ENCODE measurements at places on chromosomes 7 and 10.

DNA sequence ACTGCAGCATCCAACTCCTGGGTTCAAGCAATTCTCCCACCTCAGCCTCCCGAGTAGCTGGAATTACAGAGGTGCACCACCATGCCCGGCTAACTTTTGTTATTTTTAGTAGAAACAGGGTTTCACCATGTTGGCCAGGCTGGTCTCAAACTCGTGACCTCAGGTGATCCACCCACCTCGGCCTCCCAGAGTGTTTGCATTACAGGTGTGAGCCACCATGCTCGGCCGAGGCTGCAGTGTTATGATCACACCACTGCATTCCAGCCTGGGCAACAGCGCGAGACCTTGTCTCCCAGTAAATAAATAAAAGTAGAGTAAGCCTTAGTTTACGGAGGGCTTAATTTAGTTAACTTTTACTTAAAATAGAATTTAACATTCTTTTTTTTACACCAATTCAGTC lies 23.7 kb upstream of the IGF2BP3 start:
- DNase-seq, result no peak

DNA sequence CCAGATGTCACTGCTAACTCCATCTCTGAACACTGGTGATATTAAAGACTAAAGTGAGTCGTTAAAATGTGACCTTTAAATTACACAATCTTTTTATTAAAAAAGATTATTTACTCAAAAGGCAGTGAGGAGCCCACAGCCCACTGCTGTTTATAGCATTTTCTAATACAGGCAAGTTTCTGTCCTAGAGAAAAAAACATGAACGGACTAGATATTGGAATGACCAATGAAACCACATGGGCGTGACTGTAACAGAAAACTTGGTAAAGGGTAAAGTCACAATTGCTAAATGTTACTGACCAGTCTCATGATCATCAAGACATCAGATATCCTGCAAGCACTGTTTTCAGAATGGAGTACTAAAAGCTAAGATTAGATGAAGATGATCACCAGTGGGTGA lies 78.7 kb downstream of the FEZF1 start:
- DNase-seq, result no peak

GRCh38 chr7:87231258-87231657 lies 11.7 kb upstream of the TMEM243 start:
- peak; percentile 53 for DNase-seq

DNA sequence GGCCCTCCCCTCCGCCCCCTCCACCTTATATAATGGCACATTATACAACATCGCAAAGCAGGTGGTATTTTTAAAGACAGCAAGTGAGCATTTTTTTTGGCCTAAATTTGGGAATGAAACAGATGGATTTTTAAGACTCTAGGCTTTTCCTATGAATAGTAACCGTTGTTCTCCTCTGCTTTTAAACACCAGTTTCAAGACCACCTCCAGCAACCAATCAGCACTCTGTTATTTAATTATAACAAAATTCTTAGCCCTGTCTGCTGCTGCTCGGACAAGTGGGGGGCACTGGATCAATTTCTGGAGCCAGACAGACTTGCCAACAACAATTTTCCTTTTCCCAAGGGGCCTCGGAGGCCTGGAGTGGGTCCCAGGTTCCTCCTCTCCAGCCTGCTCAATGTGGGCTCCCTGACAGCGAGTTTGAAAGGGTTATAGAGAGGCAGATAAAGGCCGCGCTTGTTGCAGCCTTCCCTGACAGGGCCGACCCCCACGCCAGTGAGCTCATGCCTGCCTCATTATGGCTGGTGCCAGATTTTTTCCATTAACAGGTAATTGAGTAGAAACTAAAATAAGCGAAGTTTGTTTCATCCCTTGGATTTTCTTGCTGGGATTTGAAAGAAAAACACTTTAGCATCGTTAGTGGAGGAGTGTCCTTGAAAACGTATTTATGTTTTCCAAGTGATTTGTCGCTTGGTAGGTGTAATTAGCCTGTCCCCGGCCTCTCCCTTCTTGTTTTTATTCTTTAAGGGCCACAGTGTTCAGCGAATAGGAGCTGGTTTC lies 227.3 kb downstream of the TCF7L2 start:
- DNase-seq, result peak; percentile 49

DNA sequence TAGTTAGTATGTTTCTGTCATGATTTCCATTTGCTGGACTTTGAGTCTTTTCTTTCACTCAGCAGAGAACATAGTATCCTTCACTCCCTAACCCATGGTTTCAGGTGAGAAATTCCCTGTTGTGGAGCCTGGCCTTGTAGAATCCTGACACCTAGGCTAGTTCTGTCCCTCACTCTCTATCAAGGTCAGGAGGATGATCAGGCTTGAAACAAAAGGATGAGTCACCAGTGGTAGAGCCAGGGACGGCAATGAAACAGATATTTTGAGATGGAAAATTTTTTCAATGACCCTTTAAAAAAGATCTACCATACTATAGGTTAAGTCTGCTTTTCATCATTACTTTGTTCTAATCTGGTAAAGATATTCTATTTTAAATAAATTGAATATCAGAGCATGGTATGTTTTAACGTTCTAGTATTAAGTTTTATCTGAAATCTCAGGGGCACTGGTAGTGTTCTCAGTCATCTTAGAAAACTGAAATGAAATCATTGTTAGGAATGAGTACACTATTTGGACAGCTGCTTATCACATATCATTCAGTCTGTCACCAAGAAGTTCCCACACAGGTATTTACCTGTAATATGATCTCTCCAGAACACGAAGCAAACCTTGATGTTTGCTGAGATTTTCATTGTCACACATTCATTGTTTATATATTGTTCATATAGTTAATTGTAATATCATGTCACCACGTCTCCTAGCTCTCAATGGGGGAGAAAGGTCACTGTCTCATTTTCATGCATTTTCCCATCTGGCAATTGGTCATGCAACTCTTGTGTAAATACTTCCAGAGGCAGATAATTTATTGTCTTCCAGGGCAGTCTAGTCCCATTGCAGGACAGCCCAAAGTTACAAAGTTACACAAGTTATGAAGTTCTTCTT lies 299.9 kb upstream of the LRRTM3 start:
- DNase-seq, result no peak

- DNase-seq, result no peak
These were observed 187.6 kb upstream of the STK17A start for GRCh38 chr7:43395351-43395750.

DNA sequence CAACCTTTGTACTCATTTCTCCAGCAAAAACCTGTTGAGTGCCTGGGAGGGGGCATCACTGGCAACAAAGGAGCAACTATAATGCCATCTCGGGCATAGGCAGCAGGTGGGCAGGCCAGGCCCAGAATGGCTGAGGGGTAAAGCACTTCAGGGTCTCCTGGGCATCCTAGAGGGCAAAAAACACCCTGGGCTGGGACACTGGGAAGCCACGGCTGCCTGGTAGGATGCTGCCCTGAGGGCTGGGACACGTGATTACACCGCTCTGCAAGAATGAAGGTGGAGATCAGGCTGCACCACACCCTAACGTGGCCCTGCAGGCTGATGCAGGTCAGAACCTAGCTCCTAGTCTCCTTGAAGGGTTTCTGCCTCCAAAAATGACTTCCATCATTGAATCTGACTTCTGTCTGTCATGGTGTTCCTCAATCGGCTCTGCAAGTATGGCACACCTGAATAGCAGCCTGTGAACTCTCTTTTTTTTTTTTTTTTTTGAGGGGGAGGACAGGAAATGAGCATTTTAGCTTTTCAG lies 4.5 kb upstream of the TRAPPC14 start:
- DNase-seq, result no peak

DNA sequence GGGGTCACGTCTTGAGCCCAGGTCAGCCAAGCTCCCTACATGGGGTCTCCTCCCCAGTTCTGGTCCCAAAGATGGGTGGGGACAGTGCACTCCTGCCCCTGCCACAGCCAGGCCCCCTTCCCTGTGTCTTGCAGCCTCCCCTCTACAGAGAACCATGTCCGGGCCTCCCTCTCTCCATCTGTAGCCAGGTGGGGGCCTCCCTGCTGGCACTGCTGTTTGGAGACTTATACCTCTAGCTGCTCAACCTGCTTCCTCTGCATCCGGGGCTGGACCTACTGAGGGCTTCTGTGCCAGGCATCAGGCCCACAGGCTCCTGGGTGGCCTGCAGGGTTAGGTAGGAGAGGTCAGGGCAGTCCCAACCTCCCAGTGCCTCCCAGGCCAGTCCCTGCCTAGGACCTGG lies 7.9 kb downstream of the SH2B2 start:
- no peak for DNase-seq

DNA sequence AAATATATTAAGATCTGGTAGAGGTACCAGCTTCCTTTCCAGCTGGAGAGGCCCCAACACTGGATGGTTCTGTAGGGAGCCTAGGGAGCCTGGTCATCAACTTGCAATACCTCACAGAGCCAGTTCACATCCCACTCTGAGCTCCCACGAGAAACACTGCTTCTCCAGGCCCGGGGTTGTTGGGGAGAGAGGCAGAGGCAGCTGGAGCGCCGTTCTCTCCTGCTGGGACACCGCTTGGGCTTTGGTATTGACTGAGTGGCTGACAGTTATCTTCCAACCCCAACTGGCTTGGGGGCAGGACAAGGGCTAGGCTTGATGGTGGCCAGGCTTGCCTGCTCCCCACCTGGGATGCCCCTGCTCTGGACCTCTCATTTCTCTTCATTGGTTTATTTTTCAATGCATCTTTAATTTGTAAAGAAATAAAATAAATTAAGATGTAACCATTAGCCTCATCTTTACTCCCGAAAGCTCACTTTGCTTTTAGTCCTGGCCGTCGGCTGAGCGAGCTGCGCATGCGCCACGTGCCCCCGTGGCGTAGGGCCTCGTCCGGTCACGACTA lies 10.0 kb upstream of the CHCHD1 start:
- no peak for DNase-seq

DNA sequence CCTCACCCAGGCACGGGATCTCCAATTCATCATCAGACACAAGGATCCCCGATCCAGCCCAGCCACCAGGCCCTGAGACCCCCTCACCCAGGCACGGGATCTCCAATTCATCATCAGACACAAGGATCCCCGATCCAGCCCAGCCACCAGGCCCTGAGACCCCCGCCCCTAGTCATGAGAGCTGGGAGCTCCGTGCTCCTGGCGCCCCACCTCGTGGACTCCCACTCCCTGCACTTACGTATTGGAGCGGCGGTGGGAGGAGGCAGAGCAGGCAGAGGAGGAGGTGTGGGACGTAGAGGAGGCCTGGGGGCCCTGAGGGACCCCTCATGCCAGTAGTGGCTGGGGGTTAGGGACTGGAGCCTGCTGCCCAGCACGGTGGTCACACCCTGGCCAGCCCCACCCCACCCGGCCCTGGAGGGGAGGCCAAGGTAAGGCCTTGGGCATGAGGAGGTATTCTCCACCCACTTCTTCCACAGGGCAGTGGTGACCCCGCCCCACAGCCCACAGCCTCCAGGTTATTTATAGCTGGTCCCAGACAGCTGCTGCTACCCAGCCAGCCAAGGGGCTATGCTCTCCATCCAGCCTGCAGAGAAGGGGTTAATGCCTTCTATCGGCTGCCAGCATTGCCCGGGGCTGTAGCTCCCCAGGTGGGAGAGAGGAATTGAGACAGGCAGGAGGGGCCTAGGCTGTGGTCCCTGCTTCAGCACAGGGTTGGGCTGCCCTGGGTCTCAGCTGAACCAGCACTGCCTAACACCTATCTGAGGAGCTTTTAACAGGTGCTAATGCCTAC lies 17.6 kb upstream of the CRHR2 start:
- DNase-seq, result no peak

DNA sequence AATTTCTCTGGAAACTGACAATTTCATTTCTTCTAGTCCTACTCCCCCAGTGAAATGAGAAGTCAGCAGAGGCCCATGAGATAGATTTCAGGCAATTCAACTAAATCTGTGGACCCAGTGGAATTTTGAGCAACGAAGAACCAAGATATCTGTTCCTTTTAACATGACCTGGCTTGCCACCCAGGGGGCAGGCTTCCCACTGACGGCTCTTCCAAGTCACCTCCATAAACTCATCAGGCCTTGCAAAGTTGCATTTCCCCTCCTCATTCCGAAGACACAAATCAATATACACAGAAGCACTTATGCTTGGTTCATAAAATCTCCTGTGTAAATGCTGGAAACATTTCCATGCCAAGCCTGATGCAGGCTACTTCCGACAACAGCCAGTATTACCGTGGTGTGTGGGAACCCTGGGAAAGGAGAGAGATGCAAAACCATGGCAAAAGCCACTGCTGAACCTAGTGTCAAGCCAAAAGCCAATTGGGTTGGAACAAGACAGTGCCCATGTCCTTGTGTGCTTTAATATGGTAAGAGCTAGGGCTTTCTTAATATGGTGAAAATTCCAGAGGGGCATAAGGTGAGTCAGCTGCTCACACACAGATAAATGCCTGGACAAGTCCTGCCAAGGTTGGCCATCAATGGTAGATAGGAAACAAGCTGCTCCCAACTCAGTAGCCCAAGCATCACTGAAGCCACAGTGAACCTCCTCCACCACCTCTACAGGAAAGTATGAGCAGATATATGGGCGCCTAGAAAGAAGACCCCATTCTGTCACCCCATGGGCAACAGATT lies 1.6 kb downstream of the FRMD4A start:
- DNase-seq, result no peak

DNA sequence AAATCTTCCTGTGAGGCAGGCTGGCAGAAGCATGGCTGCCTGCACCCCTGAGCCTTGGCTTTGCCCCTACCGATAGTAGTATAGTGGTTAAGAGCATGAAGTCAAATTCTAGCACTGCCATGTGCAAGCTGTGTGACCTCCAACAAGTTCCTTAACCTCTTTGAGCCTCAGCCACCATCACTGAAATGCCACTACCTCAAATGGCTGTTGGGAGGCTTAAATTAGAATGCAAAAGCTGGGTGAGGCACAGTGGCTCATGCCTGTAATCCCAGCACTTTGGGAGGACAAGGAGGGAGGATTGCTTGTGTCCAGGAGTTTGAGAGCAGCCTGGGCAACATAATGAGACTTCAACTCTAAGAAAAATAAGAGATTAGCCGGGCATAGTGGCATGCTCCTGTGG lies 8.4 kb downstream of the SFRP5 start:
- no peak for DNase-seq

GRCh38 chr7:85039196-85039923 lies 147.5 kb downstream of the SEMA3D start:
- no peak for DNase-seq

GRCh38 chr10:3071405-3072198 lies 4.3 kb downstream of the PFKP start:
- no peak for DNase-seq

- no peak for DNase-seq
These were observed 343.6 kb upstream of the MGMT start for GRCh38 chr10:129123428-129123827.

DNA sequence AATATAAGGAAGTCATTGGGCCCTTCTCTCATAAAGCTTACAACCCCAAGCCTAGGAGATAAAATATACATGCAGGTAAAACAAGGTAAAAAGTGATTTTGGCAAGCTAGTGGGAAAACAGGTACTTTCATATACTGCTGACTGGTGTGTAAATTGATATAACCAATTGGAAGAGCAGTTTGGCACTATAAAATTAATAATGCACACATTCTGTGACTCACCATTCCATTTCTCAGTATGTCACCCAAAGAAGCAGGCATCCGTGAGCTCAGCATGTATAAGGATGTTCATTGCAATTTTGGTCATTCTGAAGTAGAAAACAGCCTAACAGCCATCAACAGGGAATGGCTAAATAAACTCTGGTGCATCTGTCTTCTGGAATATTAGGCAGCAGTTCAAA lies 2.9 kb downstream of the MACROH2A2 start:
- DNase-seq, result no peak

GRCh38 chr7:12771378-12771877 lies 84.0 kb downstream of the ARL4A start:
- DNase-seq, result peak; percentile 51

- no peak for DNase-seq
These were observed 141.5 kb upstream of the CAV2 start for GRCh38 chr7:116357781-116358670.

GRCh38 chr7:71243736-71244410 lies 111.9 kb downstream of the GALNT17 start:
- no peak for DNase-seq

GRCh38 chr7:227926-228325 lies 35.6 kb downstream of the FAM20C start:
- DNase-seq, result no peak

Data from globus pallidus (tissue), 1 donor.